ENCODE measurements at places on chromosomes 3 and 15.

DNA sequence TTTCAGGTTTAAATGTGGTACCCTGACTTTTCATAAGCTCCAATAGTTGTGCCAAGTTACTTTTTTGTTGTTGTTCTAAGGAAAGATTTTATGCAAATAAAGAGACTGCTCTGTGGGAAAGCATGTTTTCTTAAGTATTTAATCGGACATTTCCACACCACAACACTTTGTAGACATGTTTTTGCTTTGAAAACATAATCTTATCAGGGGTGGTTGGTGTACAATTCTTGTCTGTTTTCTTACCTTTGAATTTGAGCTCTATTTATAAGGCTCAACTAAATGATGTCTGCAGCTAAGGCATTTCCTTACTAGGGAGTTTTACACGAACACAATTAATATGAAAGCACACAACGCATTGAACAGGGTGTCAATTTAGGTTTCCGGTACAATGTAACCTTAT is 81.5 kb upstream of the CDIN1 start:
- DNase-seq, result no peak

- DNase-seq, result no peak
Observed at GRCh38 chr3:172209333-172210321, 170.2 kb downstream of the FNDC3B start.

GRCh38 chr3:44228900-44229299 is 12.8 kb upstream of the TOPAZ1 start:
- DNase-seq, result no peak

DNA sequence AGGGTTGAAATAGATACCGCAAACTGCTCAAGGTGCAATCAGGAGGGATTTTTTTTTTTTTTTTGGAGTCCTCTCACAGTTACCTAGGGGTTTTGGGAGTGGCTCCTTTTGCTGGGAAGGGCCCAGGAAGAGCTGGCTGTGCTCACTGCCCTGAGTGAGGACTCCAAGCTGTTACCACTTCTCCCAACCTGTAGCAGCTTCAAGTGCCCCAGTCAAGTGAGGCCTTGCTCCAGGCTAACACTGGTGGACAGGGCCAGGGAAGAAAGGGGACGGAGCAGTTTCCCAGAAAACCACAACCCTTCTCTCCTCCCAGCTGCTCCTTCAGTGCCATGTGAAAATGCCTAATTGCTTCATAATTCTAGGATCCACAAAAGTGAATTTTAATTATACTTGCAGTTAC is 274.3 kb downstream of the SUCLG2 start:
- no peak for DNase-seq

DNA sequence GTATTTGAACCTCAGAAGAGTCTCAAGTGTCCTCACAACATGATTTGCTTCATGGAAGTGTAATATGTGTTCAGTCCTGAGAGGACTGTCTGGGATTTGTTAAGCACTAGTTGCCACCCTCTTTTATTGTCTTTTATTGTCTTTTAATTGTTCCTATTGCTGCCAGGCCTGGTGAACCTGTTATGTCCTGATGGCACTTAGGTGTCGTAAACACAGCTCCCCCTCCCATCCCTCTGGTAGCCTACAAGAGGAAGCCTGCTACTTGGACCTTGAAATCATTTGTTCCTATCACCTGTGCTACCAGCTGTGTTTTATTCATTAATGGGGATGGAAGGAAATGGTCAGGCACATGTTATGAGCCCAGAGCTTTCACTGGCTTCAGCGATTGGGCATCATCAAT is 19.3 kb downstream of the CCNB2 start:
- no peak for DNase-seq

DNA sequence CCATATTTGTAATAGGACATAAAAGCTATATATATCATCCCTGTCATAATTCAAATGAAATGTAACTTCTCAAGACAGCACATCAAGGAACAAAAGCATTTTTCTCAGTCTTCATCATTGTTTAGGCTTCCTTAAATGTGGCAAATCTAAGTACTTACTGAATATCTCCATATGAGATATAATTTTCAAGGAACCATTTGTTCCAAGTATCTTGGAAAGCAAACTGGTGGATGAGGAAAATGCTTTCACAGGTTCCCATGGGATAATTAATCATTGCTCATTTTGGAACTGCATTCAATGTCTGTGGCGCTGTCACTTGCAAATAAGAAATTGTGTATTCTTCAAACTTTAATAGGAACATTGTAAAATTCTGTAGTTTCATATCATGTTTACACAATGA is 52.6 kb upstream of the ZNF385D start:
- DNase-seq, result no peak

- no peak for DNase-seq
Observed at GRCh38 chr3:81581966-81582599, 179.4 kb downstream of the GBE1 start.

GRCh38 chr15:63442080-63442479 is 60.4 kb upstream of the CA12 start:
- no peak for DNase-seq

- no peak for DNase-seq
Observed at GRCh38 chr3:58584690-58585004, 7.5 kb upstream of the FAM107A start.

- DNase-seq, result no peak
Observed at GRCh38 chr3:94011233-94011711, 17.1 kb downstream of the STX19 start.

- no peak for DNase-seq
Observed at GRCh38 chr15:78179286-78179840, 30.2 kb downstream of the IDH3A start.

DNA sequence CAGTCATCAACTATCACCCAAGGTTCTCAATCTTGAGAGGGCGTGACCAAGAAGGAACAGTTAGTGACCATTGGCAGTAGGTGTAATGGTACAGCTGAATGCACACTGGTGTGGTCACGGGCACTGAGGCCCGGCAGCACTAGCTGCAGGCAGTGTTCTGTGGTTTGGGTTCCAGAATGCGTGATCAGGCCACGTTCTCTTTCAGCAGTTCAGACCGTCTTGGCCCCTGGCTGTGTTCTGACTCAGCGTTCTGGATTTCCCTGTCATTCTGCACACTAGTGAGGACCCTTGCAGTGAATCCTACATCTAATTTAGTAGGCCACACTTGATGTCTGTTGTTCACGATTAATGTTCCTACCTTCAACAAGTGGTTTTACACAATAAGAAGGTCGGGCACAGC is 220.5 kb upstream of the SLCO3A1 start:
- DNase-seq, result no peak

DNA sequence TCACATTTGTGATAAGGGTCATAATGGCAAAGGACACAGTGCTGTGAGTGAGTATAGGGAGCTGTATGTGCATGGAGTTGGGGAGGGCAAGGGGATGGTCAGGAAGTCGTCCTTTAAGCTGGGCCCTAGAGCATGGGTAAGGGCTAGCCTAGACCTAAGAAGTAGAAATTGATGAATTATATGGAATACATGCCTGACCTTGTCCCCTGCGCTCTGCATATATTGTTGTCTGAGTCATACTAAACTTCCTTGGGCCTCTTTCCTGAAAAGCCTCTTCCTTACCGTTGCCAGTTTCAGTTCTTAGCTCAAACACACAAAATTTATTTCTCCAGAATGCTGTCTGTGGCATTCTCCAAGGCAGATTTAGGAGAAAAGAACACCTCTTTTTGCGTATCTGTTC is 4.6 kb downstream of the SNRK start:
- DNase-seq, result no peak

DNA sequence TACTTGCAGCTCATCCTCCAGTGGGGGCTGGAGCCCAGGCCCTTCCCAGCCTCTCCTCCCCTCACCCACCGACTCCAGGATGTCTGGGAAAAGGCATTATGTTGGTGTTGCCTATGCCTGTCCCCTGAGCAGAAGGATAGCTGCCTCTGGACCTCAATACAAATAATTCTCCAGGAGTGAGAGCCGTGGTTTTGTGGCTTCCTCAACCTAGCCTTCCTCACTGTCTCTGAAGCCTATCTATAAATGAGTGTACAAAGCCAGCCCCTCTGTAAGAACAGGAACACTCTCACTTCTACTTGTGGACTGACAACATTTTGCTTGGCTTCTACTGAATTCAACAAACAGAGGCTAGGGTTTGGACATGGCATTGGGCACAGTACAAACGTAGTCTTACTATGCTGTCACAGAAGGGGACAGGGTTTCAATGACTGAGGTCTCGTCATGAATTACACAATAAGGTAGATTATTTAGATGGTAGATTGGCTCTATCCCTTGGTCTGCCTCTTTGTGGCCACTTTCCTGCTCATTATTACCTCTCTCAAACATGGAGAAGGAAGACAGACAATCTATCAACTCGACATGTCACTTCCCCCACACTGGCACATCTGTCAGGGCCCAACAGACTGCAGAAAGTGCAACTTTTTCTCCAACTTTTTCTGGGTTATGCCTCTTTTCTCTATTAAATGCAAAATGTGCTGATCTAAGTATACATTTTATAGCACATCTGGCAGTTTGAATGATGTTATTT is 82.8 kb upstream of the MEX3B start:
- DNase-seq, result no peak

GRCh38 chr3:106097817-106098435 is 229.1 kb upstream of the CBLB start:
- no peak for DNase-seq

DNA sequence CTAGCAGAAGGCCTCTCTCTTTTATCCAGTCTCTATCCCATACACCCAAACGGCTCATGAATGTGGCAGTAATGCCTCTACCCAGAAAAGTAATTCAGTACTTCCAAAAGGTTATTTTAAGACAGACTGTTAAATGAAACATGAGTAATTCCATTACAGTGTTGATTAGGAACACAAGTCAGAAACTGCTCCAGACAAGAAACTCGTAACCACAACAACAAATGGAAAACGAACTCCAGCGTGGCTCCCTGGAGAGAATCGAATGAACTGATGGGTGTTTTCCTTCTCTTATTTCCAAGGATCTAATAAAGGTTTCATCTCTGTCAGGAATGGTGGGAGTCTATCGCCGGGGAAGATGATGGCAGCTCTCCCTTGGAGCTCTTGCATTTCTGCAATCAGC is 228.4 kb downstream of the MAGI1 start:
- no peak for DNase-seq

DNA sequence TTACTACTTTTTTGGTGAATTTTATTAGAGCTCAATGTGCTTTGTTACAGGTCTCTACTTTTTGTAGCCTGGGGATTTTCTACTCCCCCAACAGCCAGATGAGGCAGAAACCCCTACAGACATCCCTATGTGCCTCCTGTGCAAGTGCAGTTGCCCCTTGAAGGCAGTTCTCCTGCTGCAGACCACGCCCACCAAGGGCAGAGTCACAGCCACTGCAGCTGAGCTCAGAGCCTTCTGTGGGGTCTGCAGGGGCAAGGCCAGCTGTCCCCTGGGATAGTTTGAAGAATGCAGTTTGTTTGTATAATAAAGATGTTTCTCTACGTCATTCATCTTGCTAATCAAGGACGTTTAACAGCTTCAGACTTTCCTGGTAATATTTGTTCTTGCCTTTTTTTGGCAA is 76.8 kb downstream of the NPAP1 start:
- no peak for DNase-seq

DNA sequence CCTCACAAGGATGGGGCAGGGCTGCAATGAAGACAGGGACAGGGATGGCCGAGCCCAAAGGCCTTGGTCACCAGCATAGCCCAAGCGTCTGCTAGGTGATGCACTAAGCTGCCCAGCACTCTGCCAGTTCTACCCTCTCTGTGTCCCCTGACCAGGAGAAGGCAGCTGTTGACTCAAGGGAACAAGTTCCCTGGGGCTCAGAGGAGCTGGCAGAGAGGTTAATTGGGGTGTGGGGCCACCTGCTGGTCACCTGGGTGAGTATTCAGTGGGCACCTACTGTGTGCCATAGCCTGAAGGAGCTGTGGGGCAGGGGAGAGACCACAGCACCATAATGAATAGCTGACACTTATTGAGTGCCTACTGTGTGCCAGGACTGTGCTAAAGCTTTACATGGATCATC is 22.0 kb upstream of the DOCK3 start:
- DNase-seq, result no peak

DNA sequence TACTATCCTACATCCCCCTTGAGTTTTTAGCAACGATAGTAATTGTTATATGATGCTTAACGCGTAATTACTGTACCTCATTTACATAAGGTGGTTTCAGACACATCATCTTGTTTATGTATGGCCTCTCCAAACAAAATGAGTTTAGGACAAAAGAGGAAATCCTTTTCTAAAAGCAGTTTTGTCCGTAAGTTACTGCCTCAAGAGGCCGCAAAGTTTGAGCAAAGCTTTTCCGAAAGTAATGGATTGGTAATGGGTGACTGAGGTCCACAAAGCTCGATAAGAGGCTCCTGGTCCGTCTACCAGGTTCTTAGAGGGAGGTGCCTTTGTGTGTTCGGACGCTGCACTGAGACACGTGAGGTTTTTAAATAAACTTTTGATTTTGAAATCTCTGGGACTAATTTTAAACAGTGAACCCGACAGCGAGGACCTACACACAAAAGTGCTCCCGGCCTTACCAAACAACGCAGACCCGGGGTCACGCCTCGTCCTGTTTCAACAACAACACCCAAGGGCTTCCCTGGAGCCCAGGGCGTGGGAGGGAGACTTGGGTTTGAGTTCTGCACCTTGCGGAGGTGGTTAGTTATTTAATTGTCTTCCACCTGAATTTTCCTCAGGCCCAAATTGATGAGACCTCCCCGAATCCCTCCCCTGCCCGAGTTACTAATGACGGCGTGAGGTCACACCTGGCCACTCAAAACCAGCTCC is 456 bp upstream of the C15orf61 start:
- DNase-seq, result no peak

GRCh38 chr3:142628801-142629200 is 32.6 kb downstream of the PLS1 start:
- DNase-seq, result no peak

- DNase-seq, result no peak
Observed at GRCh38 chr3:152272771-152273242, 4.1 kb downstream of the MBNL1 start.

- no peak for DNase-seq
Observed at GRCh38 chr3:195438371-195438770, 4.4 kb downstream of the ACAP2 start.

DNA sequence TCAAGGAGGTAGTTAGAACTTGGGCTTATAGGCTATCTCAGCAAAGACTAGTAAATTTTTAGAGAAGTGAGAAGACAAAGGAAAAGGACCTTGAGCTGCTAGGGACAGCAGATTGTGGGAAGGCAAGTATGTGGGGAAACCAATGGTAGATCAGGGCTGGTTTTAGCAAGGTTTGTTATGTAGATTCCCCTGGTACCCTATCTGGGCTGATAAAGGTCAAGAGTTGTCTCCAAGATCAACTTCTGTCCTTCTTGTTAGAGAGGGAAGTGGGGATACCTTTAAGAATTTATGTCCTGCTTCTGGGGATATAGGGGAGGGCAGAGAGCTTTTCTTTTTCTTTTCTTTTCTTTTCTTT is 28.9 kb downstream of the KAT2B start:
- DNase-seq, result no peak

GRCh38 chr15:87752250-87752951 is 504.1 kb downstream of the NTRK3 start:
- DNase-seq, result no peak

- DNase-seq, result no peak
Observed at GRCh38 chr3:72418244-72418643, 430.0 kb downstream of the SHQ1 start.

GRCh38 chr15:56978898-56979662 is 60.6 kb downstream of the TCF12 start:
- DNase-seq, result no peak

- DNase-seq, result no peak
Observed at GRCh38 chr3:170809007-170809974, 60.7 kb downstream of the RPL22L1 start.
